IMR-90 (cell line): ENCODE measurements at places on chromosomes 11 and 22. TPM values are rescaled to one million over a fixed set of nuclear protein-coding genes. Genes with fewer than 3 reads are reported as not detected.

- no peak for DNase-seq
Observed at GRCh38 chr11:70477609-70478008, 79.3 kb downstream of the CTTN start.

GRCh38 chr11:64654958-64655541 lies 64.0 kb downstream of the SLC22A12 start:
- DNase-seq: no peak

The DHCR7 gene
- 20.0 and 22.0 TPM in 2 replicates for total RNA-seq

DNA sequence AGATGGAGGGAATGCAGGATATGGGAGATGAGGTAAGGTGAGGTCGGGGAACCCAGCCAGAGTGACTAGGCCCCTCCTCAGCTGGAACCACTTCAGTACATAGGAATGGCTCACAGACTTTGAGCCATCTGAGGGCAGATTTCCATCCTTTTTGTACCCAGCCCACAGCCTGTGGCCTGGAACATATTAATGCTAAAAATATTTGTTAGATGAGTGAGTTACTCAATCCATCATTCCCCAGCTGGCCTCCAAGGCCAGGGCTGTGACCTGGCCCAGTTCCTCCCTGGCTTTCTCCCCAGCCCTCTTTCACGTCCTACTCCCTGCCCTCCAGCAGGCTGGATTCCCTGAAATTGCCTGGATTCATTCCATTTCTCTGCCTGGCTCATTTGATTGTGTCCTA lies 57.2 kb upstream of the PRDM11 start:
- DNase-seq: peak; percentile 93

The BRSK2 gene
- under 0.01 and 0.18 TPM in 2 replicates for total RNA-seq

The MYBPC3 gene
- not detected in 2 replicates for total RNA-seq

- peak; percentile 75 for DNase-seq
Observed at GRCh38 chr11:69700278-69701140, 3.3 kb downstream of the FGF19 start.

- DNase-seq: no peak
Observed at GRCh38 chr11:134246100-134246499, 7.1 kb downstream of the THYN1 start.

The MUC2 gene
- not detected in 2 replicates for total RNA-seq

GRCh38 chr11:119460097-119460496 lies 37.1 kb upstream of the THY1 start:
- no peak for DNase-seq

- DNase-seq: no peak
Observed at GRCh38 chr11:114970927-114971645, 292.8 kb downstream of the NXPE2 start.

GRCh38 chr11:111795334-111795985 lies 29.3 kb upstream of the PPP2R1B start:
- DNase-seq: peak; percentile 82

GRCh38 chr11:122781378-122782195 lies 56.7 kb upstream of the CRTAM start:
- DNase-seq: peak; percentile 90

DNA sequence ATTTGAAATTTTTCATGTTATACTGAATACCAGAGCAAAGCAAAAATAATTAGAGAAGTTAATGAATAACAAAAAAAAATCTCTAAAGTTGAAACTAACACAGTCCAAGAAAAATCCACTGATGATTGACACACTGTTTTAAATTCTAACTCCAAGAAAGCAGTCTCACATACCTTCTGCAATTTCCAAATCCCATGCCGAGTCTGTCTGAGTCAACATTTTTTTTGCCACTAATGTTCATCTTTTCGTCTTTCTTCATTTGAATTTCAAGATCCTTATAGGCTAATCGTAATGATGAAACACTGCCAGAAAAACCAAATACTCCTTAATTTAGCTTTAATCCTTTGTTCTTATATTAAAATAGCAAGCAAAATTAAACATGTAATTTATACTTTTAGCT lies 39.5 kb downstream of the ARFGAP3 start:
- no peak for DNase-seq

DNA sequence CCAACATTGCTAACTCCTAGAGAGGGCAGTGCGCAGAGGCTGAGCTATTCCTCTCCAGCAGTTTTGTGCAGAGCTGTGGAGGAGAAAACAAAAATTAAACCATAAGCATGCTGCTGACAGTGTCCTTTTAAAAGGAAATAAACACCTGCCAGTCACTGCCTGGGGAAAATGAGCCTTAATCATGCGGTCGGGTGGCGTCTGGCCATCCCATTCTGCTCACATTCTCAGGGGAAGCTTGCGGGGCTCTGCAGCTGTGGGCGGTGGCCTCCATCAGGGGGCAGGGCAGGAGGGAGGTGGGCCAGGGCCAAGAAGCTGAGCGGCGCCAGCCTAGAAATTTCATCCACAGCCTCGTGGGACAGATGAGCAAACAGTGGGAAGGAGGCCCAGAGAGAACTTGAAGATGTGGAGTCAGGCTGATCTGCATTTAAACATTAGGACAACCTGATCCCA lies 71.0 kb upstream of the TP53I11 start:
- peak; percentile 16 for DNase-seq

- DNase-seq: no peak
Observed at GRCh38 chr22:46004105-46004866, 27.3 kb upstream of the WNT7B start.

DNA sequence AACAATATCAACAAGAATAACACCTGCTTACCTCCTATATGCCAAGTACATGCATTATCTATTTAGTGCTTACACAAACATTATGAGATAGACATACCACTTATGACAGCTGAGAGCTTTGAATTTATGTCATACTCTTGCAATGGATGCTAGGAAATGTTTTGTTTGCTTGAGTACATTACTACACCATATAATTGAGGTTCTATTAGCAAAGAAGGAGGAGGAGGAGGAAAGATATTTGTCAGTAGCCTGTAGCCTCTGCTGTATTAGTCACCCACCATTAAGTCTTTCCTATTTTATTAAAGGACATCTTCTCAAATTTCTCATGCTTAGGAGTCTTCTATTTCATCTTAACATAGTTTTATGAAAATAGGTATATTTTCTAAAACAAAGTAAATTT lies 6.4 kb downstream of the ANO5 start:
- no peak for DNase-seq

GRCh38 chr11:114412946-114413345 lies 12.5 kb downstream of the RBM7 start:
- DNase-seq: no peak

The PATE4 gene
- total RNA-seq: not detected in 2 replicates

- no peak for DNase-seq
Observed at GRCh38 chr11:79382301-79383050, 58.4 kb downstream of the TENM4 start.

The NEFH gene
- 1.3 and 1.7 TPM in 2 replicates for total RNA-seq

The CFAP300 gene
- 0.90 and 1.9 TPM in 2 replicates for total RNA-seq

GRCh38 chr22:37254209-37254866 lies 10.3 kb upstream of the RAC2 start:
- DNase-seq: peak; percentile 79

The CYB5R2 gene
- 3.9 and 4.7 TPM in 2 replicates for total RNA-seq

- no peak for DNase-seq
Observed at GRCh38 chr11:118935376-118935775, 9.7 kb upstream of the BCL9L start.

The PPP1R14B gene
- total RNA-seq: 176 and 206 TPM in 2 replicates

- DNase-seq: no peak
Observed at GRCh38 chr22:41425660-41426365, 20.8 kb downstream of the TOB2 start.

DNA sequence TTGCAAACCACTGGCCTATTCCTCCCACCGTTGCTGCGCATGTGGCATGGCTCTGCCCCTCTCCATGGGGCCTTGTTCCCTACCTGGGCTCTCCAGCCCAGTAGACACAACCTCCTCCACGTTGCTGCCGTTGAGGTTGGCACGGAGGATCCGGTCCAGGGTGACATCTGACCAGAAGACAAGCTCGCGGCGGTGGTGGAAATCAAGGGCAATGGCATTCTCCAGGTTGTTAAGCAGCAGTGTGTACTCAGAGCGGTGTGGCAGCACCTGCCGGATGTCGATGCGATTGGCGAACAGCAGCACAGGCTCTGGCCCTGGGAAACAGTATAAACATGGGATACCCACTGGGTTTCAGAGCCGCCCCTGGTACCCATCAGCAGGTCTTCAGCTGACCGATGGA lies 23.8 kb downstream of the LRP4 start:
- no peak for DNase-seq

The SNX32 gene
- 0.36 TPM in 1 of 2 replicates, not detected in the other for total RNA-seq

GRCh38 chr11:2991452-2992233 lies 486 bp downstream of the NAP1L4 start:
- DNase-seq: peak; percentile 20

DNA sequence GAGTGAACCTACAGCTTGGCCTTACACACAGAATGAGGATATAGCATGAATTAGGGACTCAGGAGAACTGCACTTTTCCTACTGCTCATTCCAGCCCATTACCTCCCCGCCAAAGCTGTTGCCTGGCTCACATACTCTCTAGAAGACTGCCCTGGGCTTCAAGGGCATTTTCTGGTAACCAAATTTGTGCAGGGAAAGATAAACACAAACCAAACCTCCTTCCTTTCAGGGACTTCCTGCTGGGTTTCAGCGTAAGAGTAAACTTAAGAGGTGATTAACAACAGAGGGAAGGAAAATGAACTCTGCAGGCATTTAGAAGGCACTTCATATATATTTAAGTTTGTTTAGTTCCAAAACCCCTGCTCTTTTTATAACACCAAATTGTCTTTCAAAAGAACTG lies 194.9 kb downstream of the SWAP70 start:
- peak; percentile 50 for DNase-seq
